Endodermal cell (in vitro differentiated cells): ENCODE measurements at places on chromosomes 6 and 20. TPM values are rescaled to one million over a fixed set of nuclear protein-coding genes. Genes with fewer than 3 reads are reported as not detected.

FAM184A gene
- total RNA-seq: 188 and 216 TPM in 2 replicates

CDH4 gene
- 0.75 to 1.8 TPM (median 1.5 TPM) in 3 replicates for total RNA-seq

DNA sequence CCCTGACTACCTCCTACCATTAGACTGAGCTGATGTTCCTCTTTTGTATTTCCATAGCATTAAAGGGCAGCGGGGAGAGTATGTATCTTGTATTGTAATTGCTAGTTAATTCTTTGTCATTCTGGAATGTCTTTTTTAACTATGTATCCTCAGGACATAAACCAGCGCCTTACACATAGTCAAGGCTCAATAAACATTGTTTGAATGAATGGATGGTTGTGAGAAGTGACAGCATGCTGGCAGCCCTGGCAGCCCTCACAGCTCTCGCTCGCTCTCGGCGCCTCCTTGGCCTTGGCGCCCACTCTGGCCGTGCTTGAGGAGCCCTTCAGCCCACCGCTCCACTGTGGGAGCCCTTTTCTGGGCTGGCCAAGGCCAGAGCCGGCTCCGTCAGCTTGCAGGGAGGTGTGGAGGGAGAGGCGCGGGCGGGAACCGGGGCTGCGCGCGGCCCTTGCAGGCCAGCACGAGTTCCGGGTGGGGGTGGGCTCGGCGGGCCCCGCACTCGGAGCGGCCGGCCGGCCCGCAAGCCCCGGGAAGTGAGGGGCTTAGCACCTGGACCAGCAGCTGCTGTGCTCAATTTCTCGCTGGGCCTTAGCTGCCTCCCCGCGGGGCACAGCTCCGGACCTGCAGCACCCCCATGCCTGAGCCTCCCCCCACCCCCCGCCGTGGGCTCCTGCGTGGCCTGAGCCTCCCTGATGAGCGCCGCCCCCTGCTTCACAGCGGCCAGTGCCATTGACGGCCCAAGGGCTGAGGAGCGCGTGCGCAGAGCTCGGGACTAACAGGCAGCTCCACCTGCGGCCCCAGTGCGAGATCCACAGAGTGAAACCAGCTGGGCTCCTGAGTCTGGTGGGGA is 93.1 kb downstream of the RNF182 start:
- peak; percentile 71 for DNase-seq

PGC gene
- total RNA-seq: not detected in 2 replicates

MYB gene
- 4.2 and 5.3 TPM in 2 replicates for total RNA-seq

GGTLC1 gene
- total RNA-seq: not detected in 2 replicates

- DNase-seq: no peak
These were observed 11.8 kb downstream of the GNAS start for GRCh38 chr20:58864346-58864745.

RNF217 gene
- 26.9 to 29.2 TPM (median 28.1 TPM) in 3 replicates for total RNA-seq

AVP gene
- not detected in 2 replicates for total RNA-seq

ULBP2 gene
- total RNA-seq: not detected in 3 replicates

- DNase-seq: peak; percentile 97
These were observed 22.7 kb upstream of the ZNF184 start for GRCh38 chr6:27495386-27496135.

- DNase-seq: no peak
These were observed 20.0 kb downstream of the ZNF341 start for GRCh38 chr20:33751775-33752174.

DNAH8 gene
- total RNA-seq: not detected in 2 replicates

DNA sequence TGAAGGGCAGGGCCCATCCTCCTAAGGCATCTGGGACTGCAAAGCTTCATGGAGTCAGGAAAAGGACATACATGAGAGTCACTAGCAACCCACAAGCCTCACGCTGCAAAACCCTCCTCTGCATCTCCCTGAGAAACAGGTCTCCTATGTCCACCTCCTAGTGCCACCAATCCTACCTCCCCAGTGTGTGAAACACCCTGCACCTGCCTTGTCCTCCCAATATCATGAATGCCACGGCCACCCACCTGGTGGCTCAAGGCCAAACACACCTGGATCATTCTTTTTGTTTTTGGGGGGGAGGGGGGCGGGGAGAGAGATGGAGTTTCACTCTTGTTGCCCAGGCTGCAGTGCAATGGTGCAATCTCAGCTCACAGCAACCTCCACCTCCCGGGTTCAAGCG is 90.5 kb downstream of the ZMYND8 start:
- no peak for DNase-seq

DNA sequence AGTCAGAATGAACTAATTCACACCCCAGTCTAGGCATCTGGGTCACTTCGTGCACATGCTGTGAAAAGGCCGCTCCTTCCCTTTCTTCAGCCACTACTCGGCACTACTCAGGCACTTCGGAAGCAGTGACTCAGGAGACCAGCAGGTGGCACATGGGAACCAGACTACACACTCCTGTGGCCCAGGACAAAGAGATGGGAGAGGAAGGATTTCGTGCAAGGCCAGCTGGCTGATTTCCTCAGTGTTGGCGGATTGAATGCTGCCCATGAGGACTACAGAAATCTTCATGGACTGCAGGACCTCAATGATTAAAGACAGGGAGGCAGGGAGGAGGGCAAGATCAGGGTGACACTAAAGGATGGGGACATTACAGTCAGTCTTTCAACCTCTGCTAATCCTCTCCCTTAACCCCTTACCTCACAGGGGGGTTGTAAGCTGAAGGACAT is 117.8 kb upstream of the SPACA1 start:
- peak; percentile 96 for DNase-seq

DNA sequence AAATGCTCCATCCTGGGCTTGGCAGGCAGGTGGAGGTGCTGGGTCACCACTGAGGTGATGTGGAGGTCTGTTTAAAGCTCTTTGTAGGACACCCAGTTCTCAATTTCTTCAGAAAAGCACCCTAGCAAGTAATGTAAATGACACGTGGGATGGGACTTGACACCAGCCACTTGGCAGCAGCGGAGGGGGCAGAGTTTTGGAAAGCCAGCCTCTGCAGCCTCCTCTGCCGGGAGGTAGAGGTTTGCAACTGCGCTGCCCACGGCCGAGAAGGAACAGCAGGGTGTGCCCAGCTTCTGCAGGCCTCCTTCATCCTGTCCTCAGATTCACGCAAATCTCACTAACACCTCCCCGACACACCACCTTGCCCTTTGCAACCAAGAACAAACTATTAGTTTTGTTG is 77.3 kb downstream of the RAMACL start:
- DNase-seq: peak; percentile 36

DNA sequence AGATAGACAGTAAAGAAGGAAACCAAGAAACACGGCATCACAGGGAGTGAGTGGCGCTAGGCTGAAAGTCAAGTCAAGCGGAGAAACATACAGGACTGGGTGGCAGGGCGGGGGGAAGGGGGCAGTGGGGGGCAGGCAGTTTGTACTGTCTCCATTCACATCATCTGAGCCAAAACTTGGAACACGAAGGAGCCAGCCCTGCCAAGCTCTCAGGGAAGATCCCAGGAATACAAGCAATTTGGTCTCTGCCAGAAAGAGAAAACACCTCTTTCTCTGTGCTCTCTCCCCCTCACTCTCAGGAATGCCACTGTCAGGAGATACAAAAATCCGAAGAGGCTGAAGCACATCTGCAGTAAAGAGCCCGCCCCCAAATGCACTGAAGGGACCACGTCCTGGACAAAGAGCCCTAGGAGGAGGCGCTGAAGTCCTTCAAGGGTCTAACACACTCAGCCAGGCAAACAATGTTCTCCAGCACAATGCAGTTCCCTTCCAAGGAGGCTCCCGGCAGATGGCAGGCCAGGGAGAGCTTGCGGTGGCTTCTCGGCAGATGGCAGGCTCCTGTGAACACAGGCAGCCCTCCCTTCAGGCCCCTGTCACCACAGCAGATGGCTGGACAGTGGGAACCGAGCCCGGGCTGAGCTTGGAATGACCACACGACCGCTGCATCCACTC is 90.0 kb downstream of the ATP9A start:
- DNase-seq: no peak

ANGPT4 gene
- 0.23 and 0.51 TPM in 2 replicates for total RNA-seq

DNA sequence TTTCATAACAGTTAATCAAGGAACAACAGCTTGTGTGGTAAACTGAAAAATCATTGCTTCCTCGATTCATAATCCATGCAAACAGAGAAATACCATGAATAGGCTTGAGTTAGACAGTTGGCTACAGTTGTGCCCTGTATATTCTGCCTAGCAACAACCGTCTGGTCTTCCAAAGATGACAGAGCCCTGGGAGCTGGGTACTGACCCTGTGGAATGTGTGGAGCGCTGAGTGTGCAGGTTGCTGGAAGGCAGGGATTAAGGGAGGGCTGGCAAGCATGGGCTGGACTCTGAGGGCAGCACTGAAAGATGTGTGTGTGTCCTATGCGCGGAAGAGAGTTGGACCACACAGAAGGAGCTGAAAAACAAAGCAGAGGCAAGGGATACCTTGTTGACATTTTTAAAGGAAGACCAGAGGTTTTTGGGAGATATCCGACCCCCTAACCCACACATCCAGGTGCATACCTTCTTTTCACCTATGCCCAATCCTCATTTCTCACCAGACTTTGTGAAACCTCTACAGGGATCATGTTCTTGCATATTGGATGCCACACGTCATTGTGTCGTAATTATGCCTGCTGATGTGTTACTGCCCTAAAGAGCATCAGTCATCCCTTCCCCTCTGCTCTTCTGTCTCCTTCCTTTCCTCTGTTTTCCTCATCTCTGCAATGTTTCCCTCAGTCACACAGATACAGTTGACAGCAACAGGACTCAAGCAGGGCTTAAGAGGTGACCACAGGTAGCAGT is 58.2 kb upstream of the VGLL2 start:
- peak; percentile 62 for DNase-seq

LHFPL5 gene
- total RNA-seq: not detected in 2 replicates

DNA sequence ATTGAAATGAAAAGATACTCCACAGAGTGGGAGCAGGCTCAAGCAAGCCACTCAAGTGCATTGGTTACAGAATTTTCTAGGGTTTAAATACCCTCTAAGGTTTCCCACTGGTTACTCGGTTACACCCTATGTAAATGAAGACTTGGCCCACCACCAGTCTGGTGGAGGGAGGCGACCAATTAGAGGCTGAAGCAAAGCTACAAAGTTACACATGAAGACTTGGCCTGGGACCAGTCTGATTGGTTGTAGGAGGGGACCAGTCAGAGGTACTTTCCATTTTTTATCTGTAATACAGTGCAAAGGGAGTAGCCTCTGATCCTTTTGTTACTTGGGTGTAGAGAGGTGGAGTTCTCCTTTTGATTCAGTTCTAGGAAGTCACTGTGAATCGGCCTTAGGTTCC is 7.6 kb downstream of the SRSF12 start:
- DNase-seq: no peak

- DNase-seq: no peak
These were observed 84.7 kb upstream of the MRAP2 start for GRCh38 chr6:83948851-83949250.

DNA sequence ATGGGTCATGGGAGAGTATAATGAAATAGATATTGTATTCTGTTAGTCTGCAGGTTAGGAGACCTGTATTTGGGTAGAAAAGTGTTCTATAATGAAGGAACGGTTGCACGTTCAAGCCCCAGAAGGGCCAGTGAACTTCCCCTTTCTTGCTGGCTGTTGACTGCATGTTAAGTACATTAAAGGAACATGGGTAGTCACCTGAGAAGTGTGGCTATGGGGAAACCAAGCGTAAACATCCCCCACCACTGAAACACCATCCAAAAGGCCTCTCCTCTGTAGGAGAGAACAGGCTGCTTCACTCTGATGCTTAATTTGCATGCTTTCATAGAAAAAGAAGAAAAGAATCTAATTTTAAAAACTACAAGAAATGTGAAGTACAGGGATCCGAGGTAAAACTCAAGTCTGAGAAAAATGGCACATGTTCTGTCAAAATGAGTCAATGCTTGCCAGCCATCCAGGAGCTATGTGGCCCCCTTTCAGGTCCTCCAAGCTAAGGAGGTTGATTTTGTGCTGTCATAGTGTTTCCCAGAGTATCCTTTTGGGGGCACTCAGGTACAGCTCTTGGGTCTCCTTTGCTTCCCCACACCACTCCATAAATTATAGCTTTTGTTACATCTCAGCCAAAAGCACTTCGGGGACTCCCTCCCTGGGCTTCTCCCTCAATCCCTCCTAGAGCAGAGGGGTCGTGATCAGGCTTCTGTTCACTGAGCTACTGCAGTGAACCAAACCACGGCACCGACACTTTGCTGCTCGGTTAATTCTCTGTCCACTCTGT is 283.7 kb upstream of the AGPAT4 start:
- peak; percentile 52 for DNase-seq

- DNase-seq: no peak
These were observed 148.8 kb upstream of the PROKR2 start for GRCh38 chr20:5465604-5465927.

PI16 gene
- not detected in 2 replicates for total RNA-seq

TREM1 gene
- total RNA-seq: not detected in 3 replicates

PSMG4 gene
- total RNA-seq: 21.5 and 22.0 TPM in 2 replicates

DNA sequence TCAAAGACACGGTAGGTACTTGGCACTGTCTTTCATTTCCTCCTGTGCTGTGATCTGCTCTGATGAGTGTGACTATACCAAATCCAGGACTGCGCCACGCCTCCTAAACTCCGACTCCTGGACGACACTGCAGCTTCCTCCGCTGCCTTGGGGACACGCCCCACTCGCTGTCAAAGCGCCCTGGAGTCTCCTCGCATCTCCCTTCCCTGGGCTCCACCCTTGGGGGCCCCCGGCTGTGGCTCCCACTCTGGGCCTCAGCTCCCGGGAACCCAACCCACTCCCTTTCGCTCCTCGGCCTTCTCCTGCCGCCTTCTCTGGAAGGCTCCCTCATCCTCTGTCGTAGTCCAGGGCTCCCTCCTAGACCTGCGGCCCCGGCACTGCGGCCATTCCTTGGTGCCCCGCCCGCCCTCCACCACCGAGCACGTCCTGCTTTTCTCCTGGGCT is 61.2 kb downstream of the RSPH3 start:
- DNase-seq: peak; percentile 78

DNA sequence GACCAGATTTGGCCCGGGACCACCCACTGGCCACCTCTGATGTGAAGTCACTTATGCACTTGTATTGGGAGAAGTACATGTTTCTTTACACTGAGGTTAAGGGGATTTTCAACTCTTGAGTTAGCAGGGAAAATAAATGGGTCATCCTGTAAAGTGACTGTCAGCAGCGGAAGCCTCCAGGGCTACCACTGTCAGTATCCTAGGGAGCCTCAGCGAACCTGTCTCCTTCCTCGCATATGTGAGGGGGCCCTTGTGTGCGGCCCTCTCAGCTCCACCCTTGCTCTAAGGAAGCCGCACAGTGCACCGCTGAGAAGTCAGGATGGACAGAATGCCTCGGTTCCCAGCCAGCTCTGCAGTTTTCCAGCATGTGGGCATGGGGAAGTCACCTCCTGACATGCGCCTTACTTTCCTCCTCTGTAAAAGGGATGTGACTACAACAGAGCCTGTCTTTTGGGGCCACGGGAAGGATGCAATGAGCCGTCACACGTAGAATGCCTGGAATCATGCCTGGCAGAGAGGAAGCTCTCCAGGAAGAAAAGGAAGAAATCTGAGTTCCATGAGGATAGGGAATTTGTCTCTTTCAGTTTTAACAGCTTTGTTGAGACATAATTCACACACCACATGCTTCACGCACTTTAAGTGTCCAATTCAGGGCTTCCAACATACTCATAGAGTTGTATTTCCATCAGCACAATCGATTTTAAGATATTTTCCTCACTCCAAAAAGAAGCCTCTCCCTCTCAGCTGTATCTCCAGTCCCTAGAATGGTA is 115.4 kb downstream of the SYCP2 start:
- peak; percentile 19 for DNase-seq

FAM135A gene
- total RNA-seq: 14.2 to 34.0 TPM (median 29.4 TPM) in 3 replicates

- DNase-seq: no peak
These were observed 873.5 kb downstream of the EPHA7 start for GRCh38 chr6:92545861-92546260.

- no peak for DNase-seq
These were observed 74.5 kb downstream of the LINC00237 start for GRCh38 chr20:21031666-21032065.
